ENCODE measurements at places on chromosomes 4 and X.

DNA sequence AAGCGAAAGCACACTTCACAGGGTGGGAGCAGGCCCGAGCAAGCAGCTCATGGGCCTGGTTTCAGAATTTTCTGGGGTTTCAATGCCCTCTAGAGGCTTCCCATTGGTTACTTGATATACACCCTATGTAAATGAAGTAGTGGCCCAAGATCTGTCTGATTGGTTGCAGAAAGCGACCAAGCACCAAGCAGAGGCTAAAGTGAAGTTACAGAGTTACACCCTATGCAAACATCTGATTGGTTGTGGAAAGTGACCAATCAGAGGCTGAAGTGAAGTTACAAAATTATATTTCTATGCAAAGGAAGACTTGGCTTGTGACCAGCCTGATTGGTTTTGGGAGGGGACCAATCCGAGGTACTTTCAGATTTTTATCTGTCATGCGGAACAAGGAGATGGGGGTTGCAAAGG is 8.2 kb downstream of the FHIP1A start:
- no peak for DNase-seq

DNA sequence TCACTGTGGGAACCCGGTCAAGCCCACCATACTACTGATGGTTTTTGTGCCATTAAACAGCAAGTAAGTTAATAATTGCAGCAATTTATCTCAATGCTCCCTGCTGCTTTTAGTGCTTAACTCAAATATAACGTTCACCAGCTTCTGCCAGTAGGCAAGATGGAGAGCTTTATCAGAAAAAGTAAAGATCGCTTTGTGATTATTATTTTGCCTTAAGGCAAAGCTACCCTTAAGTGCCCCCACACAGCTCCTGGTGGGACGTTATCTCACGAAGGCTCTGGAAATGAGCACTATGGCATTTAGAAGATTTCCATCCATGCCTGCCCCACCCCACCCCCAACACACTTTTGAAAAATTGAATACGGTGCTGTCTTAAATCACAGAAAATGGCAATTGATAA is 59.4 kb downstream of the KDR start:
- no peak for DNase-seq

DNA sequence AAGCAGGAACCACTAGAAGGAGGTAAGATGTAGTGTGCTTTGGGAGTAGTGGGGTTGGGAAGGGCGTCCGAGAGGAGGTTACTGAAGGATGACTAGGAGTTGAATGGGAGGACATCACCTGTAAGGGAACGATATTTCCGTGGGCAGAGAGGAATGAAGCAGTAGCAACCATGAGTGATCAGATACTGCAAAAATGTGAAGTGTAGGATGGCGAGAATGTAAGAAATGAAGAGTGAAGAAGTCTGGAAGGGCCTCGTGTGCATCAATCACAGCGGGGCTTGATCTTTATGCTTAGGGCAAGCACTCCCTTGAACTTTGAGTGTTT is 594 bp downstream of the MSMO1 start:
- DNase-seq, result no peak

- no peak for DNase-seq
Measured at GRCh38 chrX:15418707-15419181, 34.5 kb upstream of the VEGFD start.

DNA sequence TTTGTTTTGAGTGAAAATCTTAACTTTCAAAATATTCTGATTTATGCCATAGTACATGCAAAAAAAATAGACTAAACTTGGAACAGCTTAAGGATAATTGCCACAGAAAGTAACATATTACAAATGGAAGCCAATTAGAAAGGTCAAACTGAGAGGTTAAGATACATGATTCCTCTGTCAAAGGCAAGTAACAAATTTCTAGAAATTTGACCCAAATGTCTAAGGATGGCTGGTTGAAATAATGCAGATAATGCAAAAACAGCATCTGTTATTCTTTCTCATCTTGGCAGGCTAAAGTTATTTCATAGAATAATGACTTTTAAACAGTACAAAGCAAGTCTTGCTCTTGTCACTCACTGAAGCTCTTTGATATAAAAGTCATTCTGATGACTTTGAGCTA is 10.5 kb downstream of the FGF5 start:
- no peak for DNase-seq

- DNase-seq, result no peak
Measured at GRCh38 chrX:16712548-16713155, at the start of gene CTPS2. TSS of gene CTPS2 (minus strand) at chrX:16712669. CDS start at chrX:16702902, 9,767 bp downstream.

DNA sequence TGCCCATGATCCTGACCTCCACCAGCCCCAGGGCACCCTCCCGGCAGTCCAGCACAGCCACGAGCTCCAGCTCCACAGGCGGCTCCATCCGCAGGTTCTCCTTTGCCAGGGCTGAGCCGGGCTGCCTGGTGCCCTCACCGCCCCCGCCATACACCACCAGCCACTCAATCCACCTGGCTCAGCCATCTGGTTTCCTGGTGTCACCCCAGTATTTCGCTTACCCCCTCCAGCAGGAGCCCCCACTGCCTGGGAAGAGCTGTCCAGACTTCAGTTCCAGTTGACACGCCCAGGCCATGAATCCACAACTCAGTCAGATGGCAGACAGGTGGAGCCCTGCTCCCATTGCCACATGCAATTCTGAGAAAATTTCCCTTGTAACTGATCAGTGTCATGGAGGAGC is 3.9 kb downstream of the SHISA3 start:
- no peak for DNase-seq

- no peak for DNase-seq
Measured at GRCh38 chr4:174934360-174934759, 16.2 kb downstream of the ADAM29 start.

- no peak for DNase-seq
Measured at GRCh38 chr4:150363721-150364688, 217.9 kb upstream of the MAB21L2 start.

GRCh38 chr4:10123227-10124101 is 6.9 kb upstream of the WDR1 start:
- no peak for DNase-seq

- DNase-seq, result peak; percentile 75
Measured at GRCh38 chr4:27278615-27279375, 418.2 kb downstream of the STIM2 start.

DNA sequence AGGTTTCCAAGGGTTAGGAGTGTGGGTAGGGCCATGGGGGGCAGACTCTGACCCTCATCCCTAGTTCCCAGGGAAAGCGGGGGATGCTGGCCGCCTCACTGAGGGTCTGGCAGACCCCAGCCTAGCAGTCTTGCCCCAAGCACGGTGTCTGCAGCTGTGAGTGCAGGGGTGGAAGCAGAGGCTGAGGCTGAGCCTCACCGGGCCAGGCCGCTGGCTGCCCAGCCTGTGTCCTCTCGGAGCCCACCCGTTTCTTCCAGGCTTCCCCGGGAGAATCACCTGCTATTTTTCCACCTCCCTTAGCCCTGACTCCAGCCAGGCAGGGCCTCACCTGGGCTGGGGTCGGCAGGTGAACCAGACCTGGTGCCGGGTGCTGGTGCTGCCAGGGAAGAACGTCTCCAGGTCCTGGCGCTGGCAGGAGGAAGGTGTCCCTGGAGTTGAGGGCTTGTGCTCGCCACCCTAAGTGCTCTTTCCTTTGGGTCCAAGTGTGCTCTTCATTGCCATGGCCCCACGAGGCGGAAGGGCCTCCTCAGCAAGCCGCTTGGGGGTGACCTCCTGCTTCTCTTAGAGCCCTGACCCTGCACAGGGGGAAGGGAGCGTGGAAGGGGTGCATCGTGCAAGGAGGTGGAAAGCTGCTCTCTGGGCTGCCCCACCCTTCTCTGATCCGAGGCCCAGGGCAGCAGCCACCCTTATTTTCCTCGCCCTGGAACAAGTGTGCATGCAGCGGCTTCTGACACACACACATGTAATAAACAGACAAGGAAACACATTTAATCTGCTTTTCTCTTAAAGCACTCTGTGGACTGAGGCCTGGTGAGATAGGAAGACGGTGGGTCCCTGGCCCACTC is 112.7 kb downstream of the FAM53A start:
- DNase-seq, result no peak

GRCh38 chr4:17480210-17480927 is 31.5 kb downstream of the QDPR start:
- no peak for DNase-seq

GRCh38 chr4:74054483-74055047 is 16.1 kb upstream of the CXCL3 start:
- DNase-seq, result no peak

DNA sequence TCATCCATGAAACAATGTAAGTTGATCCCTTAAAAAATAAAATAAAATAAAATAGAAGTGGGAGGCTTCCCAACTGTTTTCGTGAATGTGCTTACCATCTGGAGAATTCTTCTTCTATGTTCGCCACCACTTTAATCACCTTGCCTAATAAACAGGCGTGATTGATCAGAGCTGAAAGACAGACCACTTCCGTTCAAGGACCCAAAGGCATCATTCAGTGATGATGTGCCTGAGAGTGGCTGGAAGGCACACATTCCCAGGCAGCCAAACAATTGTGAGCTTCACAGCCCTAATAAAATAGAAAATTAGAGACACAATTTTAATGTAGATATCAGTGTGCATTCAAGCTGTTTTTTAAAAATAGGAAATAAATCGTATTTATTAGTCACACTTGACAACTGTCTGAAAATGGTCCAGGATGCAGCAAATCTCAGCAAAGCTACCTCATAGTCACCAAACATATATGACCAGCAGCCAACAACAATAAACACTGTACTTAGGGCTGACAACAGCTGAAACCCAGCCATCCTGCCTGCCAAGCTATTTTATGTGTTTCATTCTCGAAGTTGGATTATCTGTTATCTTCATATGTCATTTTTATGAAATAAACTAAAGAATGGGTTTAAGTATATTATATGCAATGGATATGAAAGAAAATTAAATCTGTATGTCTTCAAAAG is 163.2 kb upstream of the FAM9B start:
- DNase-seq, result no peak

DNA sequence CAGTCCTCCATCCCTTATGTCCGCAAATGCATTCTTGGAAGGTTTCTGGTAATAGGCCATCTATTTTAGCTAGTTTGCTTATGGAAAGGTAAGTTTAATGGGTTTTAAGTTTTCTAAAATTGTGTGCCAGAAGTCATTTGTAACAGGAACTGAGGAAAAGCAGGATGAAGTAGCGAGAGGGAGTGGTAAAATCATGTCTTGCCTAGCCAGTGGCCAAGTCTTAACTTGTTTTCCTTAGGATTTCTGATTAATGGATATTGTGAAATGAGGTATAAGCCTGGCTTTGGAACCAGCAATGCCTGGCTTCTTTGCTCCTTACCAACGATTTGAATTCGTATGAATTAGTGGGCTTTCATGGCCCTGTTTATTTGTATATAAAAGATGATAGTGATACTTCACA is 7.3 kb downstream of the SEC24B start:
- no peak for DNase-seq

DNA sequence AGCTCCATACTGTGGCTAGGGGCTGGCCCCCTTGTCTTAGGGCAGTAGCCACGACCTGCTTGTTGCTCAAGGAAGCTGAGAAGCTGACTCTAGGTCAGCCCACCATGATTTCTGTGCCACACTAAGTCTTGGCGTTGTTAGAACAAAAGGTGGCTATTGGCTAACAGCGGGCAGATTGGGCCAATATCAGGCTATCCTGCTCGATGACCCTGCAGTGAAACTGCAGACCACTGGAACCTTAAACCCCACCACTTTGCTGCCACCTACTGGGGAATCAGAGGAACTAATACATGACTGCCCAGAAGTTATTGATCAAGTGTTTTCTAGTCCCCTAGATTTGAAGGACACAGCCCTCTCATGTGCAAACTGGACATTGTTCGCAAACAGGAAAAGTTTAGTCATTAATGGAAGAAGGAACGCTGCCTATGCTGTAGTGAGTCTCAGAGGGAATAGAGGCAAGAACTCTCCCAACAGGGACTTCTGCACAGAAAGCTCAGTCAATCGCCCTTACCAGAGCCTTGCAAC is 17.0 kb upstream of the PAPSS1 start:
- peak; percentile 26 for DNase-seq

DNA sequence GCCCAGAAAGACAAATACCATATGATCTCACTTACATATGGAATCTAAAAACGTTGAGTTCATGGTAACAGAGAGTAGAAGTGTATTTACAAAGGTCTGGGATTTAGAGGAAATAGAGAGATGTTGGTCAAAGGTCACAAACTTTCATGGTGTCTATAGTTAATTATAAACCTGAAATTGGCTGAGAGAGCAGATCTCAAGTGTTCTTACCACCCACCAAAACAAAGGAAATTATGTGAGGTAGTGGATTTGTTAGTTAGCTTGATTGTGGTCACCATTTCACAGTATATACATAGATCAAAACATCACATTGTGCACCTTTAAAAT is 186.8 kb downstream of the NWD2 start:
- no peak for DNase-seq

GRCh38 chr4:151698213-151698612 is 62.6 kb downstream of the GATB start:
- no peak for DNase-seq

GRCh38 chr4:182695009-182695408 is 222.2 kb downstream of the DCTD start:
- no peak for DNase-seq

DNA sequence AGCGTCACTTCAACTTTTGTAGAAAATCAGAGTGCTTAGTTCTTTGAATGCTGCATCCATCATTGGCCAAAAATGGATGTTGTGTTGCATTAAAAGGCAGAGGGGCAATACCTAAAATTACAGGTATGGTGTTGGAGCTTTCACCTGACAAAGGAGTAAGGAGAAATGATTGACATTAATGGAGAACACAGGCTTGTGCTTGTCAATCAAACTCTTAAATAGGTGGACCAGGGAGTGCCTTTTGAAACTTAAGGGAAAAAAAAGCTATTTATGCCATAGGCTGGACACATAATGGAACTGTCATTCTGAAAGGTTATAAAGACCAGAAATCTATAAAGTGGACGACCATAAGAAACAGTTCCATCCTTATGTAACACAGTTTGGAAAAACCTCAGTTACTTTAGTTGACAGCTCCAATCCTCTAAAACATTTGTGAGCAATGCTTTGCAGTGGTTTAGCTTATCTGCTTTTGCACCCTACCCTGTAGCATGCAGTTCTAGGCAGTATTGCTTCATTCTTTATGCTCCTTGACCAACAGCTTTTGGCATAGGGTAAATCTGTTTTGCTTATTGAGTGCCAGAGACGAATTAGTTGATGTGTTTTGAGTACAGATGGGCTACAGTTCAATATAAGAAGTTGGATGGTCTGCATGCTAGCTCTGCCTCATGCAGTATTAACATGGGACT is 2.4 kb downstream of the HADH start:
- DNase-seq, result no peak

Measured in NCI-H2029 (cell line).